ENCODE measurements at places on chromosomes 13 and 19.

- DNase-seq, result no peak
Observed at GRCh38 chr13:87666831-87667230, 4.3 kb upstream of the SLITRK5 start.

DNA sequence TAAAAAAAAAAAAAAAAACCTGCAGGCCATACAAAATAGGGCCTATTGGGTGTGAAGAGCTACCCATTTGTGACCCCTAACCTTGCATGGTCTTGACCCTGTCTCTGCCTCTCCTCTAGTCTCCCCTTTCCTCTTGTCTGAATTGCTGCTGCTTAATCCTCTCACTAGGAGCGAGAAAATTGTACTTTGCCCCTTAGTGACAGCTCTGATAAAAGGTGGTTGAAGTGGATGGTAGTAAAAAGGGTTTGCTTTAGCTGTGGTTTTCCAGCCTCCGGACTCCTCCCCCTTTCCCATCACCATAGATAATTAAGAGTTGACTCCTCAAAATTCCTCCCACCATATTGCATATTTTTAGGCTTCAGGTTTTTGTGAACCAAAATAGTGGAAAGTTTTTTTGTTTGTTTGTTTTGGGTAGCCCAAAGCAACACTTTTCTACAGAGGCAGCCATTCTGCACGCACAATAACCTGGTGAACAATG, 23.5 kb downstream of the ACTN4 start:
- no peak for DNase-seq

GRCh38 chr13:66200555-66200954, 1029.6 kb downstream of the PCDH9 start:
- no peak for DNase-seq

- DNase-seq, result no peak
Observed at GRCh38 chr13:49097374-49097773, 121.7 kb downstream of the FNDC3A start.

- DNase-seq, result no peak
Observed at GRCh38 chr19:28468701-28469459, 744.1 kb downstream of the UQCRFS1 start.

- DNase-seq, result peak; percentile 70
Observed at GRCh38 chr19:10419200-10419645, 1.1 kb upstream of the PDE4A start.

DNA sequence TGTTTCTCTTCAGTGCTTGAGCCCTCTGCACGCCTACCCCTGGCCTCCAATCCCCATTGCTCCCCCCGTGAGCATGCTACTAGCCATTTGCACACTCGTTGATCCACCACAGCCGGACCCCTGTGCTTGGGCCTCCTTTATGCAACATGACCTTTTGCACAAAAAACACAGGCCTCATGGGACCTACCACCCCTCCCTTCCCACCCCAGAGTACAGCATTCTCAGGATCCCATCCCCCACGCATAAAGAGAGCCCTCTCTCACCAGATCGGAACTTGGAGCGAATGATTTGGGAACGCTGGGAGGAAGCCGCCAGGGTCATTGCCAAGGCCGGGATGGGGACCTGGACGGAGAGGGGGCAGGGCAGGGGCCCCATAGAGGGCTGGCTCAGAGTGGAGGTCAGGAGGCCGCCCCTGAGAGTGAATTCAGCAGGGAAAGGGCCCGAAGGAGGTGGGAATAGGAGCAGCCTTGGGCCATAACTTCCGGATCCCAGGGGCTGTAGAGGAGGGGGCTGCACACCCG, 754 bp downstream of the MAMSTR start:
- no peak for DNase-seq

DNA sequence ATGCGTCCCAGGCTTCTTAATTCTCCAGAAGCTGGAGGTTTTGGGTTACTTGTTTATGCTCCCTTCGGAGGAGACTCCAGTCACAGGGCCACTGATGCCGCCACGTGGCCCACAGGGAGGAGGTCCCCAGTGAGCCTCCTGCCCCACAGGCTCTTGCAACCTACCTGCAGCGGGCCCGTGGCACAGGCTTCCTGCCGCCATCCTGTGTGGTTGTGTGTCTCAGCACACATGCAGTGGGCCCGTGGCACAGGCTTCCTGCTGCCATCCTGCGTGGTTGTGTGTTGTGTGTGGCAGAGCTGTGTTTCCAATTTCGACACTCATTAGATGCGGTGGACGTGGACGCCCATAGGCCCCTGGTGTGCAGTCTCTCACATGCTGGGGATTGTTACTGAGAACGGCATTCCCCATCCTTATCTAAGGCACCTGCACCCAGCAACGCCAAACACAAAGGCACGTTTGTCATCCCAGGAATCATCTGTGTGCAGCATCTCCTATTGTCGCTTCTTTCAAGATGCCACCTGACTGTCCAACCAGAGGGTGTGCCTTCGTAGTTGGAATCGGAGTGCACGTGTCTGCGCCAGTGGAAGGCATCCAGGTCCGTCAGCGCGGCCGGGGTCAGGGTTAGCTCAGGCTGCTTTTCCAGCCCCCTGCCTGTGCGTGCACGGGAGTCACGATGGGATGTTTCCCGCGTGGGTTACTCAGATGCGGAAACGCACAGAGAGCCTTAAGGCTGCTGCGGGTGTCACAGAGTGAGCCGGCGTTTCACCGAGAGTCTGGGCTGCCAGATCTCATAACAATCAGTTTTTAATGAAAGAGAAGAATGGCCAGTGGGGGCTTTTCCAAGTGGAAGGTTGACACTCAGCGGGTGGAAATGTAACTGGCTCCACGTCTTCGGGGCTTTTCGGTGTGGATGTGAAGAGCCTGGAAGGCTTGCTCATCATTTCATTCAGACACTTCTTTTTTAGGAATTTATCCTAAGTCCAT, 119.8 kb downstream of the ATP11A start:
- no peak for DNase-seq

- no peak for DNase-seq
Observed at GRCh38 chr19:58007285-58007684, 4.7 kb upstream of the ZNF606 start.

DNA sequence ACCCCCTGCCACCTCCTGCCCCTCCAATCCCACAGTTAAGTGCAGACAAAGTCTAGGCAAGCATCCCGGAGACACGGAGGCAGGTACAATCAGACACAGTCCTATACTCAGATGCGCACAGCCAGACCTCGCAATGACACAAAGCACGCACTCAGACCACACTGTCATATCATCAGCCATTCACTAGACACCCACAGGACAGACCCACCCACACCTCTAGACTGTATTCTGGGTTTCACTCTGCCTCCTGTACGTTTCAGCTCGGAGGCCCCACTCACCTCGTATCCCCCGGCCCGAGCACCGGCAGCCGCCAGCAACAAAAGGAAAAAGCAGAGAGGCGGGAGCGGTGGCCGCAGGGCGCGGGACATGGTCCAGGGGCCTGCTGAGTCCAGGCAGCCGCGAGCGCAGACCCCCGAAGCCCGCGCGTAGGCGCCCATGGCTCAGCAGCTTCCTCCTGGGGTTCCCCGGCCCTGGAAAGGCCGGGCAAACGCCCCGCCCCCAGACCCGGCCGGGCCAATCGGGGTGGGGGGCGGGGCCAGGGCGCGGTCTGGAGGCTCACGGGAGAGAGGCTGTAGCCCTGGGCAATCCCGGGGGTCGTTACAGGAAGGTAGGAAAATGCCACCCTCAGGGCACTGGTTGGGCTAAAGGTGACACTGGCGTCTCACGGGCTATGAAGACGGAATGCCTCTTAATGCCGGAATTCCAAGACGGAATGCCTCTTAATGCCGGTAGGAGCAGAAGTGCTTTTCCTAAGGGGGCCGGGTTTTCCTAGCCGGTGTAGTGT, at the start of the genes MAN2B1 and WDR83:
MAN2B1 (minus strand) TSS at position 478 of the 784 bp plus-strand sequence; CDS start at position 437, 41 bp downstream.
WDR83 (plus strand) TSS at position 543 of the 784 bp plus-strand sequence. CDS start 2,984 bp downstream, outside the sequence.
- peak; percentile 77 for DNase-seq

DNA sequence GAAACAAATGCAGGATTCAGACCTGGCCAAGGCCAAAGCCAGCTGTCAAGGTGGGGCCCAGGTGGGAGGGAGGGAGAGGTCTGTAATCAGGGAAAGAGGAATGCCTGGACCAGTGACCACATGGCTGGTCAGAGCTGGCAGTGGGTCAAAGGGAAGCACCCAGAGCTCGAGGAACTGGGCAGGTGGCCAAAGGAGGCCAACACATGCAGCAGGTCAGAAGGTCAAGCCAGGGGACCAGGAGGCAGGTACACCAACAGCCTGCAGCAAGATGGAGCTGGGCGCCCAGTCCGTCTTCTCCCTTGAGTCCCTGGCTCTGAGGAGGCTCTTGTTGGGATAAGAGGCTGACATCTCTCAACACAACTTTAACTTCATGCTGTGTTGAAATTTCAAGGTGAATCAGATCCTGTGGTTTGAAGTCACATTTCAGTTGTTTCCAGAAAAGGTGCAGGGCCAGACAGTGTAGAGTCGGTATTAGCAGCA, 17.1 kb downstream of the GPATCH1 start:
- DNase-seq, result no peak

GRCh38 chr19:15197275-15197941, 3.4 kb downstream of the NOTCH3 start:
- no peak for DNase-seq

- no peak for DNase-seq
Observed at GRCh38 chr13:73985783-73986182, 148.4 kb downstream of the KLF12 start.

DNA sequence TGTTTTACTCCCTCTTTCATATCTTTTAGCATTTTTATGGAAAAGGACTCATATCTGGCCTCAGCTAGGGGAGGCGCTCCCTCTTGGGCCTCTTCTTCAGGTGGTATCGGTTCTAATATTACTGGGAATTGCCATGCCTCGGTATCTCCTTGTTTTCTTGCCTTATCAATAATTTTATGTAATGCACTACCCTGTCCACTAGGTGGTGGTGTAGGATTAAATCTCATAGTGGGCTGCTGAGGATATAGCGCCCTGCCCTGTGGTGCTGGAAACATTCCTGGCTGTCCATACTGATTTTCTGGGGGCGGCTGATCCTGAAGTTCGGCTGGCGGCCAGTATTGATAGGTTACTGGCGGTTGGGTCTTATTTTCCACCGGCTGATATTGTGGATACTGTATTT, 35.8 kb downstream of the ZNF420 start:
- no peak for DNase-seq

GRCh38 chr13:98240135-98240534, 63.1 kb upstream of the RNF113B start:
- no peak for DNase-seq

- DNase-seq, result no peak
Observed at GRCh38 chr13:33138441-33138840, 122.2 kb downstream of the KL start.

DNA sequence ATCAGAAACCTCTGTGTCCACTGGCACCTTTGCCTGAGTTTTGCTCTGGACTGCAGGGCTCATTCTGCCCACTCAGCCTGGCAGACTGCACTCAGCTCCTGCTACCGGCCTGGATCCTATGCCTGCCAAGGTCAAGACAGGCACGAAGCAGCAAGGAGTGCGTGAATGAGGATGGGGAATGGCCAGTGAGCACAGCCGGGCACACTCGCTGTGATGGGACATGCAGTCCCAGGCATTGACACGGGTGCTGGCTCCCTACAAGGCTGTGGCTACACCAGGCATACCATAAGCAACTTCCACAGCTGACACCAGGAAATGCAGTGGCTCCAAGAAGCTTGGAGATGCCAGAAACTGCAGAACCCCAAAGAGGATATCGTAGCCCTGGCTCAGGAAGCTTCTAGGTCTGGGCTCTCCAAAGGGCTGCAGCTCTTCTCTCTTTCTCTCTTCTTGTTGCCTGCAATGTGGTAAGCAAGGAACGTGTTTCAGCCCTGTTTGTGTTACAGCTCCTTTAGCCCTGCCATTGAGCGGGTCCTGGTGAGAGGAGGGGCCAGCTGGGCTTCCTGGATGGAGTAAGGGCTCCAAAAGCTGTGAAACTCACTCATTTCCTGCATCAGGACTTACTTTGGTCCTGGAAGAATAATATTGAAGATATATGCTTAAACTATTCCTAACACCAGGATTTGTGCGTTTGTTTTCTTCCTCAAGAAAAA, 832.6 kb upstream of the SLITRK5 start:
- no peak for DNase-seq

- no peak for DNase-seq
Observed at GRCh38 chr13:50389726-50390125, 374.5 kb downstream of the KCNRG start.

GRCh38 chr19:55526216-55527196, 10.4 kb downstream of the SBK2 start:
- DNase-seq, result no peak

DNA sequence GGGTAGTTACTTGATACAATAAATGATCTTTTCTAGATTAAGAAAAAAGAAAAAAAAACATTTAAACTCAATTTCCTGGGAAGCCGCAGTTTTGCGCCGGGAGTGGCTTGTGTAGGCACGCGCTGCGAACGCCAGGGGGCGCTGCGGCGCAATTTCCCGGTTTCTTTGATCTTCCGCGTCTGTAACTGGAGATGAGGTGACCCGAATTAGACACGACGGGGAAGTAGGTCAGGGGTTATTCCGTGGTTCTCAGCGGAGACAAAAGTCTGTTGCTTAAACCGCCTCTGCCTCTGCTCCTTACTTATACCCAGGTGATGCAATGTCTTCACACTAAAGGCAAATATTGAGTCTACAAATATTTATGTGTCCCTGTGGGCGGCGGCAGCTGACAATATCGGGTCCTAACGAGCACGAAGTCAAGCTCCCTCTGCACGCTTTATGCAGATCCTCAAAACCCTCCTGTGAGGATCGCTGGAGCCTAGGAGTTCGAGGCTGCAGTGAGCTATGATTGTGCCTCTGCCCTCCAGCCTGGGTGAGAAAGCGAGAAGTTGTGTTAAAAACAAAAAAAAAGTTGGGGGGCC, 15.2 kb downstream of the STXBP2 start:
- DNase-seq, result peak; percentile 85

DNA sequence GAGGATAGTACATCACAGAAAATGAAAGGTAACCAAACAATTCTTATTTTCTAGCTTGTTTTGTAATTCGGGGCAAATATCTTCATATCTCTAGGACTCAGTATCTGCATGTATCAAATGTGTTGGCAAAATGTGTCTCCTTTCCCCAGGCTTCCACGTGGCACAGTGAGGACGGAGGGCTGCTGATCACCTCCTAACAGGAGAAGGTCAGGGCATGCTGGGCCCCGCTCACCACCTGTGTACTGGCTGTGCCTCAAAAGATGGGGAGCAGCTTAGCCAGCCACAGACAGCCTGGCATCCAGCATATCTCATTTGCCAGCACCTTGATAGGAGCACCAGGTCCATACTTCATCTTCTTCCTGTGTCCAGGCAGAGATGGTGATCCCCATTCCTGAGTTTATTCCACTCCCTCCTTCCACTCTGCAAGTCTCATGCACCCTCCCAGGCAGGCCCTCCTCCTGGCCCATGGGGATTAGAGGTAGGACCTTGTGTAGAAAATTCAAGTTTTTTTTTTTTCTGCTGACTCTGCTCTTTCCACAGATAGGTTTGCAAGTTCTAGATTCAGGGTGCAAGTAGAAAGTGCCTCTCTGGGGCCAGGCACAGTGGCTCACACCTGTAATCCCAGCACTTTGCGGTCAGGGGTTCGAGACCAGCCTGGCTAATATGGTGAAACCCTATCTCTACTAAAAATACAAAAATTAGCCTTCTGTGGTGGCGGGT, 1639.0 kb upstream of the SLC10A2 start:
- no peak for DNase-seq

All from CD8-positive, alpha-beta memory T cell (primary cell).